ENCODE measurements at places on chromosomes 7 and 10. TPM values are rescaled to one million over a fixed set of nuclear protein-coding genes. Genes with fewer than 3 reads are reported as not detected.

Gene FAM25C
- not detected for total RNA-seq

Gene SEMA3C
- 212 TPM for total RNA-seq

Gene CLEC5A
- not detected for total RNA-seq

DNA sequence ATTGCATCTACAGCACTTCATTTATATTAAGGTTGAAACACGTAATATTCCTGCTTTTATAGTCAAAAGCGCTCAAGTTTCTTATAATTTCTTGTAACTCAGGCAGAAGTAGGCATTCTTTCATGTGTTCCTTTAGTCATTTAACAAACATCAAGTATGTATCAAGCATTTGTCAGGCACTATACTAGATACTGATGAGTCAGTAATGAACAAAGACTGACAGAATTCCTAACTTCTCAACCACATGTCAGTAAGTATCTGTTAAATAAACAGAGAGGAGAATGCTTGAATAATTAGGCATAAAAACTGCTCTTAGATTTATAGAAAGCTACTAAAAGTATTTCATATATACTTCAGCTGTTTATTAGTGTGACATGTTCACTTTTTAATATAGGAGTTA, 9.9 kb downstream of the CRPPA start:
- no peak for DNase-seq

DNA sequence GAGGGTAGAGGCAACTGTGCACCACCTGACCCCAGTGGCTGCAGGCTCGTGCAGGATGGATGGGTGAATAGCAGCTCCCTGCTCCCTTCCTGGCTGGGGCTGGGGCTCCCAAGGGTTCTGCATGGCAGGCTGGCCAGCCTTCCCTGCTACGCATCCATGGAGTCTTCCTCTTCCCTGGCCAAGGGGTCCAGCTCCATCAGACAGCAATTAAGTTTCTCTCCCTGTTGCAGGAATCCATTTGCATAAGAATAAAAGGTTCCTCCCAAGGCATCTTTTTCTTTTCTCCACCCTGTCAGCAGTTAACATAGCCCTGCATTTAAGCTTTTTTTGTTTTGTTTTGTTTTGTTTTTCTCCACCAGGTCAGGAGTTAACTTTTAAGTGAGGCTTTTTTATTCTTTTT, 10.0 kb upstream of the CPA2 start:
- DNase-seq: no peak

Data from tongue (tissue), 3 donors.